ENCODE measurements at places on chromosomes 11 and 22.

DNA sequence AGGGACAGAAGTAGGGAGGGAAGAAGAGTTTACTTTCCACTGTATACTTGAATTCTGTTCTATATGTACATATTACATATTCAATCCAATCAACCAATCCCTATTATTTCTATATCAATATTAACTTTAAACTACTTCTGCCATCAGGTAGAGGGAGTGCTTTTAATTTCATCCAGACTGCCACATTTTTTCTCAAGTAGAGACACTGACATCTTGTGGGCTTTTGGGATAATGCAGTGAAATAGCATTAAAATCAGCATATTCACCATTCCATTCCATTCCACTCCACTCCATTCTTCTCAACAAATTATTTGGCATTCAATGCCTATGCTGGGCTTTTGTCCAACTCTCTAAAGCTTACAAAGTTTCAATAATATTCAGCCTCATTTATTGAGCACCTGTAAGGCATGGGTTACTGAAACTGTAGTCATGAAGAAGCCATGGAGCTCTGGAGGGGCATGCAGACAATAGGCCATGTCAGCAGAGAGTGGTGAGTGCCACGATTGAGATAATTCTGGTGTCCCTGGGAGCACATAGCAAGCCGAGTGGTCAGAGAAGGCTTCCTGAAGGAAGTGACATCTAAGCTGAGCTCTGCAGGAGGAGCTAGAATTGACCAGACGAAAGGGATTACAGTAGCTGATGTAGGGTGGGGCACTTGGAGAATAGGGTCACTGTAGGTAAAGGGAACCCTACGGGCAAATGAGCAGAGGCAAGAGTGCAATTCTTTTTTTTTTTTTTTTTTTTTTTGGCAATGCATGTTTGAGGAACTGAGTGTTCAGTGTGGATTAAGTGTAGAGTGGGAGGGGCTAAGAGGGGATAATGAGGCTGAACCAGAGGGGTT, 12.8 kb upstream of the CLPB start:
- peak; percentile 26 for DNase-seq
- H3K27me3 ChIP-seq: peaks cover 36% of the 10 kb centered on the region
- no peaks in the 10 kb centered on the region for H3K4me1 ChIP-seq
- H3K36me3 ChIP-seq: no peaks in the 10 kb centered on the region
- H3K4me3 ChIP-seq: no peak overlapping the region
- H3K27ac ChIP-seq: no peak overlapping the region

DNA sequence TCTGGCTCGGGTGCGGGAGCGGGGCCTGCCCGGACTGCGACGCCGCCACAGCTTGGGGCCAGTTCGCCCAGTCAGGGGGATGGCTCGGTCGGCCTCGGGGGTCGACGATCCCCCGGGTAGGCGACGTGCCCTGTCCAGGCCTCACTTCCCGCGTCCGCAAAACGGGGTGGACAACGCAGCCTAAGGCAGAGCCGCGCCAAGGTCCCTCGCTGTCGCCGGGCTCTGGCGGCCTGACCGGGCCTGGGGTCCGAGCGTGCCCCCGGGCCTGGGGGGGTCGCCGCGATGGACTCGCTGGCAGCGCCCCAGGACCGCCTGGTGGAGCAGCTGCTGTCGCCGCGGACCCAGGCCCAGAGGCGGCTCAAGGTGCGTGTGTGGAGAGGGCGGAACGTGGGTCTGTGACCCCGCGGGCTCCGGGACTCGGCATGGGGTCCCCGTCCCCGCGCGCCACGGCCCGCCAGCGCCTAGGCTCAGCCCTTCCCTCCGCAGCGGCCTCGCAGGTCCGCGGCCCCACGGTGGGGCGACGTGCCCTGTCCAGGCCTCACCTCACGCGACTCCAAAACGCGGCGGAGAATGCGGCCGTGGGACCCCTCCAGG, 4.2 kb downstream of the SEPTIN5 start:
- no peak for DNase-seq
- H3K36me3 ChIP-seq: peaks cover 29% of the 10 kb centered on the region
- peaks cover 9% of the 10 kb centered on the region for H3K4me1 ChIP-seq
- peak overlapping the region; percentile 69 for H3K4me3 ChIP-seq

- peak overlapping the region; percentile 54 for H3K4me3 ChIP-seq
- H3K27ac ChIP-seq: peak overlapping the region; percentile 96
- peaks cover 11% of the 10 kb centered on the region for H3K36me3 ChIP-seq
These were observed 67.7 kb downstream of the BCL2L13 start for GRCh38 chr22:17705951-17706900.

DNA sequence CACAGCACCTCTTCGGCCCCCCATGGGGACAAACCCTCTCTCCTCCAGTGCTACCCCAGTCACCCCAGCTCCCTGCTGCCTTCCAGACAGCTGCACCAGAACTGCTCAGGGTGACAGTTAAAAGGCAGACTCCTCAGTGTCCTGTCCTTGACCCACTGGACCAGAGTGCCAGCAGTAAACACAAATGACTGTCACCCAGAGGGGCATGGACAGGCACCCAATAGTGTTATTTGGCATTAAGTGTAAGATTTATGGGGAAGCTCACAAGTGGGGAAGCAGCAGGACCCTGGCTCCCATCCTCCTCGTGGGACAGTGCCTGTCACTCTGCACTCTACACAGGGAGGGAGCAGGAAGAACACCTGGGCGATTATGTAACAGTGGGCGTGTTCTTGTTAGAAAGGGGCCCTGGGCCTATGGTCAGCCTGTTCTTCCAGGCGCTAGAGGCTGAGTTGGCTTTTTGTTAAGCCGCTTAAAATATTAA, 5.0 kb downstream of the RPS19BP1 start:
- H3K36me3 ChIP-seq: peaks cover 94% of the 10 kb centered on the region
- no peaks in the 10 kb centered on the region for H3K27me3 ChIP-seq
- H3K4me3 ChIP-seq: no peak overlapping the region
- H3K27ac ChIP-seq: peak overlapping the region; percentile 67

DNA sequence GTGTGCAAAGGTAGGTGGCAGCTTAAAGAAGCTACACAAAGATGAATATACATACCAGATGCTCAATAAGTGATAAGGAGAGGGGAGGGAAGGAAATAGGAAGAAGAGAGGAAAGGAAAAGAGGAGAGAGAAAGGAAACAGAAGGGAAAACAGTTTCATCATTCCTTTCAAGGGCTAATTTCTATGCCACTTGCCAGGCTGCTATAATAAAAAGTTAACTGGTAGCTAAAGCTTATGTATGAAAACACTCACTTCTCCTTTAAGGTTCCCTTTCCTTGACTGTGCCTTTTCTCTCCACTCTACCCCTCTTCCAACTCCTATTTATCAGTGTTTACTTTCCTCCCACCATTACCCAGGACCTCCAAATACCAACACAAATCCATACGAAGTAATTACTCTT, 347.9 kb downstream of the DLG2 start:
- no peak overlapping the region for H3K4me3 ChIP-seq
- H3K27ac ChIP-seq: no peak overlapping the region
- H3K27me3 ChIP-seq: no peaks in the 10 kb centered on the region
- H3K36me3 ChIP-seq: no peaks in the 10 kb centered on the region

- H3K4me1 ChIP-seq: no peaks in the 10 kb centered on the region
- H3K36me3 ChIP-seq: no peaks in the 10 kb centered on the region
- no peak overlapping the region for H3K27ac ChIP-seq
- DNase-seq: no peak
- no peak overlapping the region for H3K4me3 ChIP-seq
- no peaks in the 10 kb centered on the region for H3K27me3 ChIP-seq
These were observed 8.7 kb upstream of the HIPK3 start for GRCh38 chr11:33248416-33248971.

GRCh38 chr11:113932788-113933187, 28.2 kb downstream of the HTR3B start:
- H3K27me3 ChIP-seq: peaks cover 68% of the 10 kb centered on the region
- no peaks in the 10 kb centered on the region for H3K4me1 ChIP-seq
- no peak for DNase-seq
- no peaks in the 10 kb centered on the region for H3K36me3 ChIP-seq
- H3K4me3 ChIP-seq: no peak overlapping the region
- H3K27ac ChIP-seq: no peak overlapping the region

Measured in Calu3 (cell line).